ENCODE measurements at places on chromosomes 4 and X.

GRCh38 chr4:11650801-11651596 lies 222.3 kb upstream of the HS3ST1 start:
- DNase-seq, result no peak

DNA sequence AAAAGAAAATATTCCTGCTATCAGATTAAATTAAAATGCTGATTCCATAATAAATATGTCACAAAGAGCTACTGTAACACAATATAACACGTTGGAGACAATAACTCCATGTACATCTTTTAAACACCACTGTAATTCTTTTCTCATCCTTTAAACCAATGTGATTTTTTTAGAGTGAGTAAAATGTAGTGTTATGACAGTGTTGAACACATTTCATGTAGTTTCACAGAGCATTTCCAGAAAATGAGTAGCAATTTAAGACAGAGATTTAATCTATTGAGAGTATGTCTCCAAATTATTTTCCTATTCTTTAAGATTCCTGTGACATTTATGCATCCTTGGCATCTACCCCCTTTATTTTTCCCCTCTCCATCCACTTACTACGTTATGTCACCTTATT lies 17.1 kb upstream of the PRRG1 start:
- no peak for DNase-seq

DNA sequence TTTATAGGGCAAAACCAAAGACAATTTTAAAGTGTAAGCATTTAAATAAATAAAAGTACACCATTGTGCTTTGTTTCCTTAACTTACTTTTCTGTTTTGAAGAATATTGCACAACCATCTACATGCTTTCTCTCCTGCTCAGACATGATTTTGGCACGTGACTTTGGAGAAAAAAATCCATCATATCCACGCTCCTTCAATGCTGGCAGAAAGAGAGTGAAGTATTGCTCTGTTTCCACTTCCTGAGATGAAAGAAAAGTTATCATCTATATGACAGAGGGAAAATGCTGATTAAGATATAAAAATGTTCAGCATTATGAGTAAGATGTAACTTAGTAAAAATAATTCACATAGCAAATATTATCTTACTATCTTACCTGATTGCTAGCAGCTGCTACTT lies 77.1 kb downstream of the CNOT6L start:
- no peak for DNase-seq

- no peak for DNase-seq
Observed at GRCh38 chr4:139438141-139438540, 15.8 kb upstream of the RAB33B start.

- no peak for DNase-seq
Observed at GRCh38 chr4:8326206-8326605, 56.7 kb downstream of the HTRA3 start.

All from NCI-H1694 (cell line).